ENCODE measurements at places on chromosomes 5 and 9.

- no peak for DNase-seq
These were observed 37.0 kb downstream of the B4GALT1 start for GRCh38 chr9:33129886-33130881.

DNA sequence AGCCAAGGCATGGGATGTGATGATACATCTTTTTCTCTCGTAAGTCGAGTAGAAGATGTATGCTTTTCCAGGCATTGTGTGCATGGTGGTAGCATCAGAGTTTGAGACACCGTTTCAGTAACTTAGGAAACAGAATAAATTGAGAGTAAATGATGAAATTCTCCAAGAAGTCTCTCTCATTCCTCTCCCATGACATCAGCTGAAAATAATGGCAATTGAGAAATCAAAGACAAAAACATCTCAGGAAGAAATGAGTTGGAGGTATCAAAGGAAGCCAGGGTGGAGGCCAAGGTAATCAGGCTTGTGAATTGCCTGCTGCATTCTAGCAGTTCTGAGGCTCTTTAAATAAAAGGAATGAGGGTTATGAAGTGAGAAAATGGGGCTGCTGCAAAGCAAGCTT, 53.9 kb downstream of the SGCD start:
- no peak for DNase-seq

- DNase-seq: no peak
These were observed 41.7 kb downstream of the C5orf15 start for GRCh38 chr5:133926489-133927299.

DNA sequence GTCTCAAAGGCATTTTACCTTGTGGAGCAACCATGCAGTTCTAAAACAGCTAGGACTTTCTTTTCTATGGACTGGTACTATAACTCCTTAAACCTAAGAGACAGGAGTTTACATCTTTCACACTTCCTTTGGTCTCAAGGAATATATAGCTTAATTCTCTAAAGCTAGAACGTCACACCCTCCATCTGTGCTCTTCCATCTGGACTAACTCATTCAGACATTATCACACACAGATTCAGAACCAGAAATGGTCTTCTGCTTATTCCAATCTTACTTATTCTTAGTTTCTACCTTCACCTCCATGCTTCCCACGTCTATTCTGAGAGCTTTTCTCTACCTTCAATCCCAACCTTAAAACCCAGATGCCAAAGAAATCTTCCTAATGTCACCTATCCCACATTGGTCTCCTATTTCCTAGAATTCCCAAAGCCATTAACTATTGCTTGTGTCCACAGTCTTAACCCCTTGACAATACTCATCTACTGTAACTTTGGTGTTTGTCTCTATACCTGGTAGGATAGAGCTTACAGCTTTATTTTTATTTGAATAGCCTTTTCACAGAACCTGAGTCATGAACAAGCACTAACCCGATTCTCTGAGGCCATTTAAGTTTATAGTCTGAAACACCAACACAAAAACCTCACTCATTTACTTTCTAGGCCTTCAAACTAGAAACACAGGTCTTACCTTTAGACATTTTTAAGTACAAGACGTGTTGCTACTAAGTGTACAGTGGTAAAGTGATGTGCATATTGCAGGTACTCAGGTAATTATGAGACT, 22.8 kb downstream of the CSNK1A1 start:
- DNase-seq: no peak

DNA sequence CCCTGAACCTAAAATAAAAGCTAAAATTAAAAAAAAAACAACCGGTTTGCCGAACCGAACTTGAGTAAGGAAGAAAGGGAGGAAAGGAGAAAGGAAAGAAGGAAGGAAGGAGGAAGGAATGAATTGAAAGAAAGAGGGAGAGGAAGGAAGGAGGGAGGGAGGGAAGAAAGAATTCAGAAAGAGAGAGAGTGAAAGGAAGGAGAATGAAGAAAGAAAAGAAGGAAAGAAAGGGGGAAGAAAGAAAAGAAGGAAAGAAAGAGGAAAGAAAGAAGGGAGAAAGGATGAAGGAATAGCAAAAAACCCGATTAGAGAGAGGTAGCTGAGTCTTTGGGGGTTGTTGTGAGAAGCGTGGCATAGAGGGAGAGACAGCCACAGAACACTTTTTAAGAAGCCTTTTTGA, 121.4 kb downstream of the FGF18 start:
- DNase-seq: no peak

- DNase-seq: no peak
These were observed 57.6 kb downstream of the PRELID2 start for GRCh38 chr5:145777445-145778063.

GRCh38 chr5:127812570-127812969, 109.4 kb downstream of the CCDC192 start:
- DNase-seq: no peak

DNA sequence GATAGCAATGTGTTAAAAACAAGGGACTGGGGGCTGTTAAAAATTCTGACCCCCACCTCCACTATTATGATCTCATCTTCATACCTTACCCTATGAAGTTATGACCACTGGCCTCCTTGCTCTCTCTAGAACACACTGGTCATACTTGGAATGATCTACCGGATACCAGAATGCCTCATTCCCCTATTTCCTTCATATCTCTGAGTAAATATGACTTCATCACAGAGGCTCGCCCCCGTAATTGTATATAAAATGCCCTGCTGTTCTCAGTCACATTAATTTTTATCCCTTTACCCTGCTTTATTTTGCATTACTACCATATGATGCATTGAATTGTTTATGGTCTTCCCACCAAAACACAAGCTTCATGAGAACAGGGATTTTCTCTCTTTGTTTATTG, 29.2 kb downstream of the IZUMO3 start:
- no peak for DNase-seq

DNA sequence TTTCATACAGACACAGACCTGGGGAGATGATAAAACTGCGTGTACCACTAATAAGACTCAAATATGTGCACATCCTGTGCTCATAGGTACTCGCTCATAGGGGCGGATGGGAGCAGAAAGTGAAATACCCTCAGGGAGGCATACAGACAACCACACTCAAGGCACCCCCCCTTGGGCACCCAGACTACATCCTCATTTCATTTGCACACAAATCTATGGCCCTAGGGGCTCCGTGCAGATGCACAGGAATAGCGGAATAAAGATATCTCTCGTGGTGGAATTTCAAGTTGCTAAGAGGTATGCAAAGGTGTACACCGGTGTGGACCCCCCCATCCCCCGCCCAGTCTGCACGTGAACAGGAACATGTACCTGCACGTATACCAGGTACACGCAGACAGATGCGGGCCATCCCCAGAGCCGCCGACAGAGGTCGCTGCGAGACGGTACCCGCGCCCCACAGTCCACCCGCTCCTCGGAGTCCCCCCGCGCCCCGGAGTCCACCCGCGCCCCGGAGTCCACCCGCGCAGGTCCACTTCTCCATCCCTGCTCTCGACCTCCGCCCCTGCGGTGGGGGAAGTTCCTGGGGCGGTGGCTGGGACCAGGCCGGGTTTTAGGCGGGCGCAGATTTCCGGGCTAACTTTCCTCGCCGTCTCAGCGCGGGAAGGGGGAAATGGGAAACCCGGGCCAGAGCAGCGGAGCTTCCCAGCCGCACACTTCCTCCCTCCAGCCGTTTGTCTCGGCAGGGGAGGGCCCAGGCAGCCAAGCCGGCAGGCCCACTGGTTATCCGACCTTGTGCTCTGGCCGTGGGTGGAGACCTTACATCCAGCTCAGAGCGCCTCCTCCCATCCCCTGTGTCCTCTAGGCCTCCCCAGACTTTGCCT, 1.0 kb upstream of the IL12B start:
- no peak for DNase-seq
